ENCODE measurements at places on chromosomes 7 and 10.
A peak's percentile ranks its signal among the peaks of the same experiment; 100 is the strongest.

DNA sequence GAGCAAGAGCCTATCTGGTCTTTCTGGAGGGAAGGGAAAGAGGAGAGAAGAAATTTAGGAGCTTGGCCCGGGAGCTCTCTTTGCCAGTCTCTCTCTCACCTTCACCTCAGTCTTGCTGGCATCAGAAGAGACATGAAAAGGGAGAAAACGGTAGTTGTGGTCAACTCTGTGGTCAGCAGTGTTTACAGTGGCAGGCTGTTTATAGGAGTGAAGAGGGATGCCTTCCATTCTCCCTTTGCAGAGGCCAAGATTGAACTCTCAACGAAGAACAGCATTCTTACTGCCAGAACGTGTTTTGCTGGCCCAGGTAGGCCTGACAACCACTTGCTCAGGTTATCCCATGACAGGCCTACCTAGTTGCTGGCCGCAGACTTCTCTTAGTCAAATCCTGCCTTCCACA lies 133.3 kb downstream of the CCDC3 start:
- DNase-seq, result no peak

DNA sequence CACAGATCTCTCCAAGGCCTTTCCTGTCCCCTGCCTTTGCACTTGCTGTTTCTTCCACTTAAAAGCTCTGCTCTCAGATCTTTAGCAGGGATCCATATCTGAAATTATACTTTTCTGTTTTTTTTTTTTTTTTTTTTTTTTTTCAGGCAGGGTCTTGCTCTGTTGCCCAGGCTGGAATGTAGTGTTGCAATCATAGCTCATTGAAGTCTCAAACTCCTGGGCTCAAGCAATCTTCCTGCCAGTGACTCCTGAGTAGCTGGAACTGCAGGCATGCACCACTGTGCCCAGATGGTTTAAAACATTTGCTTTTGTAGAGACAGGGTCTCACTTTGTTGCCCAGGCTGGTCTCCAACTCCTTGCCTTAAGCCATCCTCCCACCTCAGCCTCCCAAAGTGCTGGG lies 5.0 kb upstream of the TSPAN15 start:
- no peak for DNase-seq

DNA sequence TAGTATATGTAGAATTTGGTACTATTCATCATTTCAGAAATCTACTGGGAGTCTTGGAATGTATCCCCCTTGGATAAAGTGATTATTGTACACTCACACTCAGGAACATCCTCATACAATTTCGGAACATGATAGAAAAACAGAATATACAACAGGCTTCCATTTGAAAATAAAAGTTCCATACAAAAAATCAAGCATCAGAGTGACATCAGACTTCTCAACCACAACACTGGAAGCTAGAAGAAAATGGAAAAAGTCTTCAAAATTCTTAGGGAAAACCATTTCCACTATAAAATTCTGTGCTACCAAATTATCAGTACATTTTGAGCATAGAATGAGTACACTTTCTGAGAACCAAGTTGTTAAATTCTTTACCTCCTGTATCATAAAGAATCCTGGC lies 8.8 kb downstream of the LYZL1 start:
- DNase-seq, result peak; percentile 31

- no peak for DNase-seq
These were observed 40.5 kb downstream of the NRG3 start for GRCh38 chr10:81915504-81915897.

- no peak for DNase-seq
These were observed 121.9 kb downstream of the RALA start for GRCh38 chr7:39745320-39745719.

GRCh38 chr7:20510573-20510900 lies 104.9 kb upstream of the ABCB5 start:
- no peak for DNase-seq

GRCh38 chr10:91043173-91043910 lies 122.5 kb upstream of the ANKRD1 start:
- DNase-seq, result peak; percentile 76

- DNase-seq, result peak; percentile 66
These were observed 13.8 kb downstream of the ATG9B start for GRCh38 chr7:151010307-151011096.

GRCh38 chr10:17380016-17380415 lies 74.4 kb downstream of the ST8SIA6 start:
- no peak for DNase-seq

GRCh38 chr10:125023255-125023654 lies 81.3 kb downstream of the ZRANB1 start:
- DNase-seq, result no peak

DNA sequence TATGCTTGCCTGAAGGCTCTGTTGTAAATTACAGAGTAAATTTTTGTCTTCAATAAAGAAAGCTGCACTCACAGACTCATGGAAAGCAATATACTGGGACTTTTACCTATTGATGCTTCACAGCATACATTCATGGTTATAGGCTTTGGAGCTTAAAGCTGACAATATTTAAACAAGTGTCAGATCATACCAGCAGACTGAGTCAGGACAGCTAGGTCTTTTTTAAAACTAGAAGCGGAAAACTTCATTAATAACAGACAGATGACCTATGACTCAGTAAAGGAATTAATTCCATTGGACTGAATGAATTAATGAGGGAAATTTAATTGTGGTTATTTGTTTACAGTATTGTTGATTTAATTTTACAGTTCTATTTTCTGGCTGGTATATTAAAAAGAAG lies 165.8 kb upstream of the DGKB start:
- no peak for DNase-seq

DNA sequence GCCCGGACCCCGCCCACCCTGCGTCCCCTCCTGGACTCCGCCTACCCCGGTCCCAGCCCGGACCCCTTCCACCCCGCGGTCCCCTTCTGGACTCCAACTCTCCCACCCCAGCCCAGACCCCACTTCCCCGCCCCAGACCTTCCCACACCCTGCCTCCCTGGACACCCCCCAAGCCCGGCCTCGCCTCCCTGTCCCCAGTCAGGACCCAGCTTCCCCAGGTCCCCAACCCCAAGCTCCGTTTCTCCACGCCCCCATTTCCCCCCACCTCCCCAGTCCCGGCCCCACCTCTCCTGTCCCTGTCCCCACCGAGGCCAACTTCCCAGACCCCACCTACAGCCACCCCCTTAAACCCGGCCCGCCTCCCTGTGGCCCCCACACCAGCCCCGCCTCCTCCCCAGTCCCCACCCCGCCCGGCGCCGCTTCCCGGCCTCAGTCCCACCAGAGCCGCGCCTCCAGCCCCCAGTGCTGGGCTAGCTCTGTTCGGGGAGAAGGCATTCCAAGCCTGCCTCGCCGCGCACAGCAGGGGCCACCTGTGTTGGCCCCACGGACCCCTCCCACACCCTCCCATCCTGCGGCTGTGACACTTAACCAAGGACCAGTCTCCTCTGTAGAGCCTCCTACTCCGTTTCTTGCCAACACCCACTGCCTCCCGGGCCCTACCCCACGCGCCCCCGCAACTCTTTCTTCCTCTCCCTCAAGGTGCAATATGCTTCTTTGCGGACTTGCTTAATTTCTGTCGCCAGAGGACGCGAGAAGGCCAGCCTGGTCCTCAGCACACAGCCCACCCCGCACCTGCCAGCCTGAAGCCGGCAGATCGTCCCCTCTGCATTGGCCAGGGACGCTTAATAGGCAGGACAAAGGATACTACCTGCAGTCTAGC lies 736 bp upstream of the ITIH5 start:
- DNase-seq, result no peak

- peak; percentile 98 for DNase-seq
These were observed 295.4 kb downstream of the PRPF18 start for GRCh38 chr10:13882119-13882711.

- no peak for DNase-seq
These were observed 3.0 kb downstream of the ADCK2 start for GRCh38 chr7:140675726-140676125.

DNA sequence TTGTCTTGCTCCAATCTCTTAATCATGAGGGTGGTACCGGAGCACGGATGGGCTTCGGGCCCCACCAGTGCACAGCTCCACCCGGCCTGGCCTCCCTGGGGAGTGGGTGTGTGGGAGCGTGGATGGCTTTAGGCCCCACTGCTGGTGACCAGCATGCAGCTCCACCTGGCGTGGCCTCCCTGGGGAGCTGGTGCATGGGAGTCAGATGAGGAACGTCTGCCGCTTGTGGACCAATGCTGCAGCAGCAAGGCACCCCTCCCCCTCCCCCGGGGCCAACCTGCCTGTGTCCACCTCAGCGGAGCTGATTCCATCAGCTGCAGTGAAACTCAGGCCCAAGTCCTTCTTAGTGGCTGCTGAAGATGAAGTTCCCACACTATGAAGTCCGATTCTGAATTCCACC lies 511.4 kb downstream of the PTPRN2 start:
- DNase-seq, result no peak

DNA sequence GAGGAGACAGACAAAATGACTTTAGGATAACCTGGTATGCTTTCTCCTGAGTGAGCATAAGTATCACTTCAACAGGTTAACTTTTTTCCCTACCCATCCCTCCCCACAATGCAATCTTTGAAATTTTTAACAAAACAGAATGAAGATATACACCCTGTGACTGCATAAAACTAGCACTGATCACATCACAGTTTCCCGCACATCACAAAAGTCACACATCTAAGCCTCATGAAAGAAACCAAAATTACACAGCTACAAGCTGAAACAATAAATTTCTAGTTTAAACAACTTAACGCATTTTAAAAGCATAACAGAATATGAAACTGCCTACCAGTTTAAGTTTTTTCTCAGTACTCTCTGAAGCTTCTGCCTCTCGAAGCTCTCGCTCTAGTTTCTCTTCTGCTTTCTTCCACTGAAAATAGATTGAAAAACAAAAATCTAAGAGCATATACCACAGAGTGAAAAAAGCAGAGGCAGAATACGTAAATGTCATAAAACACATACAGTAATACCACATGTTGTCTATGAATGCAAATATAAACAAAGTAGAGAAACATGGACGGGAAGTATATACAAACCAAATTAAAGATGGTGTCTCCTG lies 18.1 kb downstream of the NOC3L start:
- DNase-seq, result no peak

GRCh38 chr10:73183667-73184281 lies 15.9 kb downstream of the FAM149B1 start:
- no peak for DNase-seq

DNA sequence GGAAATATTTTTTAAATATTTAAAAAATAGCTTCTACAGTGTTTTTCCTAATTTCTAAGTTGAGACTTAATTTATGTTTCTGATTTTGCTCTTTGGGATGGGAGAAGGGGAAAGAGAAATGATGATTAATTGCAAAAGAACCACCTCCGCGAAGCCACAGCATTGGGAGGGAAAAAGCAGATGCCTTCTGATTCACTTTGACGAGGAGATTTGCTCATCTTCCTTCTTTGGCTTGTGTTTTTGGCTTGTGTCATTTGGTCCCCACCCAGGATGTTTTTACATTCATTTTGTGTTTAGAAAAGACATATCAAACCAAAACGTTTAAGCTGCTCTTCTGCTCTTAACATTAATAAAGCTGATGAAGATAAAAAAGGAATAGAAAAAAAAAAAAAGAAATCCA lies 121.7 kb downstream of the MACC1 start:
- no peak for DNase-seq

- no peak for DNase-seq
These were observed 1187.2 kb downstream of the XPNPEP1 start for GRCh38 chr10:108736111-108736510.

- no peak for DNase-seq
These were observed 72.9 kb downstream of the AOAH start for GRCh38 chr7:36651404-36651803.

- DNase-seq, result no peak
These were observed 36.0 kb upstream of the PIK3AP1 start for GRCh38 chr10:96756111-96756903.

- DNase-seq, result no peak
These were observed 701.6 kb upstream of the ANKRD30A start for GRCh38 chr10:36423821-36424248.

- DNase-seq, result no peak
These were observed 309.0 kb downstream of the GPAM start for GRCh38 chr10:111874576-111874975.

GRCh38 chr10:131207176-131207575 lies 104.3 kb downstream of the TCERG1L start:
- no peak for DNase-seq

GRCh38 chr10:118255355-118255754 lies 86.8 kb downstream of the FAM204A start:
- no peak for DNase-seq

- no peak for DNase-seq
These were observed 137.3 kb upstream of the EEPD1 start for GRCh38 chr7:36015733-36016132.

GRCh38 chr7:146713934-146714333 lies 597.3 kb downstream of the CNTNAP2 start:
- DNase-seq, result no peak

- no peak for DNase-seq
These were observed 282.2 kb downstream of the NEBL start for GRCh38 chr10:20614911-20615310.

DNA sequence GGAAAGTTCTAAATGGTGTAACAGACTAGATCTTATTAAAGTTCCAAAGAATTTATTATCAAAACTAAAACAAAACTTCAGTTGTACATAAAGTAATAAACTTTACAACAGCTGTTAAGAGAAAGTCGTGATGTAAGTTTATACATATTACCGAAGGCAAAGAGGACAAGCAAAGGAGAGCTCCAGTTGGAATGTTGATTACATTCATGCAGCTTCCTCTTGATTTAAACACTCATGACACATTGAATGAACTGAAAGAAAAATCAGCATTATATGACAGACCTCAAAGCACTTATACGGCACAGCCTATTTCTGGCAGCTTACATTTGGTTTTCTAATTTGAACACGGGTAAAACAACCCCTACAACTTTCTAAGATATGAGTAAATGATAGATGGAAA lies 13.6 kb downstream of the SRI start:
- no peak for DNase-seq

- no peak for DNase-seq
These were observed 136.4 kb upstream of the PRKCQ start for GRCh38 chr10:6716516-6716915.

GRCh38 chr10:116076621-116077020 lies 196.4 kb downstream of the GFRA1 start:
- no peak for DNase-seq

GRCh38 chr7:116380025-116380424 lies 119.5 kb upstream of the CAV2 start:
- no peak for DNase-seq

DNA sequence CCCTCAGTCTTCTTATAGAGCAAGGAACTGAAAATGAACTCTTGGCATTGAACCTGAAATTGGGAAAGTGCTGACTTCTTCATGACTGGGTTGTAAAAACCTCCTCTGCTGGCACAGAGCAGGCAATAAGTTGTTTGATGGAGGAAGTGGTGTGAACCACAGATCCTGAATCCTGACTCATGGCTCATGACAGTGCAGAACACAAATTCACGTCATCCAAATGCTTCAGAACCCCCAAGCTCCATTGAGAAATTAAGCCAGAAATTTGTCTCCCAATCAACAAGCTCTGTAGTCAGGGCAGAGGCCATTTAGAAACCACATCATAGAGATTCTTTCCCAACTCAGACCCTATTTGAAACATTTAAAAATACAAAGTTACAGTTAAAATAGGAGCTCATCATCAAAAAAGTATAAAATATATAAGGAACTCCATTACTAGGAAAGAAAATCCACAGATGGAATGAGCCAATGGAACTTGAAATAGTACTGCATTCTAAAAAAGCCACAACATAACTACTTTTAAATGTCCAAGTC lies 10.3 kb upstream of the STK17A start:
- DNase-seq, result peak; percentile 98

Data from Kasumi-1 (cell line).